Non-pigmented ciliary epithelial cell (primary cell): ENCODE measurements at places on chromosomes 6 and 20.

- DNase-seq = no peak
Observed at GRCh38 chr6:103680116-103680515, 1179.6 kb downstream of the HACE1 start.

GRCh38 chr20:50014570-50015562 is 32.1 kb downstream of the SNAI1 start:
- no peak for DNase-seq

DNA sequence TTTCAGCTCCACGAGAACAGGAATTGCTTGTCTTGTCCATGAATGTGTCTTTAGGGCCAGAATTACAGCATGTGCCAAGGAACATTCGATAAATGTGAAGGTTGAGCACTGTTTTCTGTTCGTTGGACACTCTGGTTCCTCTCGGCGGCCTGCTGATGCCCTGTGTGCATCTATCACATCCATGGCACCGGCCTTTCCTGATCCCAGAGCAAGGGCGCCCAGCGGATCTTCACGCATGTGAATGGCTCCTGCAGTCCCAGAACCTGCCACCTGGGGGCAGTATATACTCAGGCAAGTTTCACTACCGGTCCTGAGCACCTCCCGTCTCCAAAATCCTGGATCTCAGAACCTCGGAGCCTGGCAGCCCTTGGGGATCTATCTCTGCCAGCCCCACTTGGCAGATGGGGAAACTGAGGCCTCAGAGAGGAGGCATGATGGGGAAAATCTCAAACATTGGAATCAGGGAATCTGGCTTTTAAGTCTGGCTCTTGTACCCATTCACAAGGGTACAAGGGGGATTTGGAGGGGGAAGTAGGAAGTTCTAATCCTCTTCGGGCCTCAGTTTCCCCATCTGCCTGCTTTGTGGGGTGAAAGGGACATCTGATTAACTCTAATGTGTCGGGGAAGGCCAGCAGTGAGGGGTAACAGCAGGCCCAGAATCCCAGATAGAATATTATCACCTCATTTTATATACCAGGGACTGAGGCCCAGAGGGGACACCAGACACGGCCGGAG is 4.3 kb upstream of the CEBPB start:
- no peak for DNase-seq

- DNase-seq = no peak
Observed at GRCh38 chr20:31861135-31861384, 9.3 kb downstream of the DUSP15 start.

DNA sequence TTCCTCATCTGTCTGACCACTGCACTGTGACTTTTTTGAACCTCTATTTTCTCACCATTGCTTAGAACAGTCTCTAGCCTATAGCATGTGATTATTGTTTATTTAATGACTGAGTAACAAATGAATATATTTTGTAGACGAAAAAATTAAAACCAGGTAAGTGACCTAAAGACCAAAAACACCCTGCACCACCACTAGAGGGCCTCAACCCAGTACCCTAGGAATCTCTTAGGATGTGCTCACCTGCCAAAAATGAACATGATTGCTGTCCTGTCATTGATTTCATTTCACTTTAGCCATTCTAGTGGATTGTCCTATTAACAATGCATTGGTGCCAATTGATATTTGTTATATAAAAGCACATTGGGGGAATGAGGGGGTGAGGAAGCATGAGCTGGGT is 199.1 kb downstream of the COL9A1 start:
- no peak for DNase-seq

DNA sequence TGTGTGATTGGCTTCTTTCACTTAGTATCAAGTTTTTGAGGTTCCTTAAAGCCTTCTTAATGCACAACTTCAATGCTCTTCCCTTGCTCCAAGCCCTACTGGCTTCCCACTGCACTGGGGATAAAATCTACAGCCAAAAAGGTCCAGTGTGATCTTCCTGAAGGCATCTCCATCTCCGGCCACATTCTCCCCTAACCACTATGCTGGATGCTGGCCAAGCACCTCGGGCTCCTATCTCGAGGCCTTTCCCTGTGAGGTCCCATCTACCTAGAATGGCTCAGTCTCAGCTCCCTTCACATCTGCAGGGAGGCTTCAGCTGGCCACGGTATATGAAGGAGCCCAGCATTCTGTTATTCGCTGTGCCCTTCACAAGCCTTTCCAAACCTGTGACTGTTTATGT is 48.1 kb downstream of the CNKSR3 start:
- no peak for DNase-seq

DNA sequence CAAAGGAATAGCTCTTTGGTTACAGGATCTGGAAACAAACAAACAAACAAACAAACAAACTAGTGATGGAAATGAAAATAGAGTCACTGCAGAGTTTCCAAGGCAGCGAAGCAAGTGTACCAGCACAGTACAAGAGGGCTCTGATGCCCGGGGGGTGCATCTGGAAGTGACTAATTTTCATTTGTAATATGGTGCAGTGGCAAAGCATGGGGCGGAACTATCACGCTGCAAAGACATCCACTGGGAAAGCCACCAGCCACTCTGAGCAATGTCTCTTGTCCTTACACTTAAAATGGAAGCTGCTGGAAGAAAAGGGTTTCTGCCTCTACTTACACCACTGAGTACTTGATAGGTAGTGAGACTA is 44.4 kb upstream of the NEDD9 start:
- no peak for DNase-seq

GRCh38 chr6:2935566-2936291 is 32.6 kb upstream of the SERPINB9 start:
- DNase-seq = no peak

DNA sequence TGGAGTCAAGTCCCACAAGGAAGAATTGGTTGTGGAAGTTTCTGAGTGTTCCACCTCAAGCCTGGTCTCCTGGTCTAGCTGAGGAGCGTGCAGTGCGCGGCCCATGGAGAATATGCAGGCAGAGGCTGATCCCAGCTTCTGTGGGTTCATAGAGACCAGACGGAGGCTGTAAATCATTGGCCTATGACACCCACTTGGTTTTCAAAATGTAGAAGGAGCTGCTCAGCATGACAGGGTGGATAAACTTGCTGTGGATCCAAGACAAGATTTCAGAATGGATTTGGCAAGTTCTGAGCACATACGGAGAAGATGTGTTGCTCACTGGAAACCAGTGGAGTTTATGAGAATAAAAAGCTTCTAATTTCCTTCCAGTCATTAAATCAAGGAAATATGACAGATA is 744 bp downstream of the KIF25 start:
- no peak for DNase-seq

DNA sequence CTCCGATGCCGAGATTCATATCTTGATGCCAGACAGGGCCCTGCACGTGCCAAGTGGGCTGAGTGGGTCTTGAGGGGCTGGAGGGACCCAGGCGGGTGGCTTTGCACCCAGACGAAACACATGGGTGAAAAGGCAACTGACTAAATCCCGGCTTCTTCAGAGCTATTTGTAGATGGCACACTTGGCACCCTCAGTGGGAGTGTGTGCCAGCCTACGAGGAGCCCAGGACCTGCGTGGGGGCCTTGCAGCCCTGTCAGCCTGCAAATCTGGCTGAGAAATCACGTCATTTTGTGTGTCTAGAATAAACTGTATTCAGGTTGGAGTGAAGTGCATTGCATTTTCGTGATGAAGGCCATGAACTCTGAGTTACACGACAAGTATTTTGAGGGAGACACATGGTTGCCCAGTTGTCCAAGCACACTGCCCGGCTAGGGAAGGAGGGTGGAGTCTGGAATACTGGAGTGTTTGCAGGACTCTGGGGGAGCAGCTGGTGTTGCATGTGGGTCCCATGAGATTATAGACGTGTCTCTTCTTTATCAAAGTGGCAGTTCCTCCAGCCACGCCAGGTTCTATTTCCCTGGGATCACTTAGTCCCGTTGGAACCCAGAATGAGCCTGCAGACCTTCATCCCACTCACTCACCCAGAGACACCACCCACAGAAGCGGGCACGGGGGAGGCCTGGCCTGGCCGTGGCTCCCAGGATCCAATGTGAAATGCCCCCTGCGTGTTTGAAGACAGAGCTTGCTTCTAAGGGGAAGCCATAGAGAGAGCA is 60.2 kb downstream of the DLL1 start:
- DNase-seq = no peak

GRCh38 chr6:105966481-105966880 is 119.7 kb upstream of the PRDM1 start:
- DNase-seq = no peak

DNA sequence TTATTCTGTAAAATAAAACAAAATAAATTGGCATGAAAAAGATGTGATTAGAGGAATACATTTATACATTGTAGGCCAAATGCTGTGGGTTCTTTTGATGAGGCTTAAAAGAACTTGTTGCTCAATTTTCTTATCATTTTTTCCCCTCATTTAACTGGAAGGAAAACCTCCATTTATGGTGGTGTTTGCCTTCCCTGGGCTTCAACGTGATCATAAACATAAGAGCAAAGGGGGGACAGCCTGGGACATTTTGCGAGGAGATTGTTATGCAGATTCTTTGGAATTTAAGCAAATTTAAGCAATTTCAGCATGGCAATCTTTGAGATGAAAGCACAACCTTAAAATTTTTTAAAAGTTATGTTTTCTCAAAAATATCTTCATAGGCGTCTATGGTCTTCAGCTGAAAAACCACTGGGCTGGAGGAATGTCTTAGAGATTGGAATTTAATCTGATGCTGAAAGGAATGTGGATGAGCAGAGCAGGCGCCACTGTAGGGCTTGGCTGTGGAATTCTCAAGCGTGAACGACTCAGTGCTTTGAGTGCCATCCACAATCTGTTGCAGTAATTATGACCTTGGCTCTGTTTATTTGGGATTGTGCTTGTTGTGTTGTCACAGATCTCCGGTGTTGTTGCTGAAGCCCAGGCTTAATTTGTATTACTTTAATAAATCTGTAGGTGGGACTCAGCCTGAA is 149.4 kb upstream of the MLIP start:
- DNase-seq = no peak

GRCh38 chr6:22073516-22074198 is 223.2 kb downstream of the PRL start:
- DNase-seq = no peak

- DNase-seq = no peak
Observed at GRCh38 chr20:16216227-16216913, 356.9 kb downstream of the KIF16B start.

DNA sequence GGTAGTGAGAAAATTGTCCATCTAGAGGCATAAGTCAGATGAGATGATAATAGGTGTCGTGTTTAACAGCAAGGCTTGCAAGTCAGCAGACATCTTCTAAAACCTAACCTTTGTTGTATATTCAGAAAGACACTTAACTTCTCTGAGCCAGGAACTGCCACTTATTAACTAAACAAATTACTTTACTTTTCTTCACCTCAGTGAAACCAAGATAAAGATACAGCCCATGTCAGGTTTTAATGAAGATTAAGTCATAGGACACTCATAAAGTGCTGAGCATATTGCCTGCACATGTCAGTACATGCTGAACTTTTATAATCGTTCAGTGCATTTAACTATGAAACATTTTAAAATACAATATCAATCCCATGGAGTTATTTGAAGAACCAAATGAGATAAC is 286.8 kb downstream of the NKAIN2 start:
- no peak for DNase-seq

DNA sequence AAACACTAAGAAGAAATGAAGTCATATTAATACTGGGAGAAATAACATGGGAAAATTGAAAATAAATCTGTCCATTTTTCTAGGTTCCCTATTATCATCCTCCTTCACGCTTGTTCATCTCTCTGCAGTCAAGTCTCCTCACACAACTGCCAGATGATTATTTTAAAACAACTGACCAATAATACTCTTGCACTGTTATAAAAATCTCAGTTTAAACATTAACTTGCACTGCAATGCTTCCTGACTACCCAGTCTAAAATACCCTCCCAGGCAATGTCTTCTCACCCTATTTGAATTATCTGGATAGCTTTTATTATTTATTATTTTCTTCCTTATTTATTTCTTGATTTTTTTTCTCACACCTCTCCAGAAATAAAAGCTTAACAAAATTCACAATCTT is 5.7 kb downstream of the EYS start:
- DNase-seq = no peak

DNA sequence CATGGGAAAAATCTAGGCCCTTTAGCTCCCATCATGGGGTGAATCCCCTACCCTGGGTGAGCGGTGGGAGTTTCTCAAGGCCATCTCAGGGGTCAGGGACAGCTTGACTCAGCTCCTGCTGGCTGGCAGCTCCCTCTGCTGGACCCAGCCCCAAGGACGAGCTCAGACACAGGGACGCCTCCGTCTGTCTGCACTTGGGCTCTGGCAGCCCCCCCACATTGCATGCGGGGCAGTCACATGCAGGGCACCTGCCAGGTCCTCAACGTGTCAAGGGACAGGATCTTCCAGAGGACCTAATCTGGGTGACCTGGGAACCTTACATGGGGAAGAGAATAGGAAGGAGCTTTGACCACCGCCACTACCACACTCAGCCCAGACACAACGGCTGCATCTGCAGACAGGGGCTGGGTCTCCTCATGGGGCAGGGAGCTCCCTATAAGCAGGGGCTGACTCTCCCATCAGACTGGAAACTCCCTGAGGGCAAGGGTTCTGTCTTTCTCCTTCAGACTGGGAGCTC is 173.4 kb downstream of the MRPL14 start:
- no peak for DNase-seq

- no peak for DNase-seq
Observed at GRCh38 chr20:12156252-12156651, 238.6 kb downstream of the BTBD3 start.

DNA sequence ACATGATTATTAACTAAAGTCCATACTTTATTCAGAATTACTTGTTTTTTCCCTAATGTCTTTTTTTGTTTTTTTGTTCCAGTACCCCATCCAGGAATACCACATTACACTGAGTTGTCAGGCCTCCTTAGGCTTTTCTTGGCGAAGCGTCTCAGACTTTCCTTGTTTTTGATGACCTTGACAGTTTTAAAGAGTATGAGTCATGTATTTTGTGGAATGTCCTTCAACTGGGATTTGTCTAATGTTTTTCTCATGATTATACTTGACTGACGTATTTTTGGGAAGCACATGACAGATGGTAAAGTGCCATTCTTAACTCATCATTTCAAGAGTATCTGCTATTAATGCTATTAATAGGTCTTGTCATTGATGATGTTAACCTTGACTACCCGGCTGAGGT is 23.6 kb downstream of the ENPP1 start:
- DNase-seq = no peak

DNA sequence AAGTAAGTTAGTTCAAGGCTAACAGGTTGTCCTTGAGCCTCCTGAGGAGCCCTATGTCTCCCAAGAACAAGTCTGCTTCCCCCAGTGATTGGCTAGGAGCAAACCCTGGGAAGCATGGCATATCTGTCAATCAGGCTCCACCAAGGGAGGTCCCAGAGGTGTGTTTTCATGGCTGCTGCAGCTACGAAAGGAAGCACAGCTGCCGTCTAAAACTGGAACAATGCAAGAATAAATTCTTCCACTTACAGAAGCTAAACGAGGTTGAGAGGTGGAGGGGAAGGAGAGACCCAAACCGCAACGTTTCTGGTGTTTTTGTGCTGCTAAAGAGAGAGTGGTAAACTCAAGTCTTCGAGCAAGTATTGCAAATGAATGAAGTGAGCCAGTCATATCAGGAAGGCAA is 4.9 kb upstream of the PTGIS start:
- DNase-seq = no peak

- no peak for DNase-seq
Observed at GRCh38 chr6:14258695-14259593, 141.4 kb downstream of the CD83 start.

- no peak for DNase-seq
Observed at GRCh38 chr6:40930555-40930954, 108.5 kb downstream of the UNC5CL start.
